ENCODE measurements at places on chromosomes 2 and 18.

DNA sequence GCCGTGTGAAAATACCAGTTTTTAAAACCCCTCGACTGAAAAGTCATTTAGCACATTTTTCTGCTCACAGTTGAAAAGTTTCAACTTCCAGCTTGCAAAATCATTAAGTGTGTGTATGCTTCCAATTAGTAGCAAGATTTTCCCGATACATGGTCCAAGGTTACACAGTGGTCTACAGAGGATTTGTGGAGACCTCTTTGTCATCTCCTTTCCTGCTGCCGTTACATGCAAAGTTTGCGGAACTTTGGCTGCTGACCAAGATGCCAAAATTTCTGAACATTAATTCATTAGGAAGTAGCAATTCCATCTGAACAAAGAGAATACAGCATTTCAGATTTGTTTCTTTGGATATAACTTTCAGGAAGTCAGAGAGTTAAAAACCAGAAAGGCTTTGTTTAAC, 474.6 kb downstream of the PLCL1 start:
- DNase-seq = no peak

DNA sequence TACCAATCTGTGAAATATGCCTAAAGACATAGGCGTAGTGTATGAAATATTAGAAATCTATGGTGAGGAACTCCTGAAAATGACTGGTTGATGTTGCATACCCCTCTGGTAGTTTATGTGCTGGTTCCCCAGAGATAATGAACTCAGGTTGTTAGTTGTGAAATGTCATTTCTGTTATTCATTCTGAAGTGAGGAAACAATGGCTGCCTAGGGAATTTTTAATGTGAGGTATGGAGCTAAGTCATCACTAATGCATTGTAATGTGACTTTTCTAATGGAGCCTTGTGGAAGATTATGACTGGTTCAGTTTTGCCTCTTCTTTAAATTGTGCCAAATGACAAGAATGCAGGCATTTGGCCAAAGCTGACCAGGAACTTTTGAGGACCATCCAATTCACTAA, 61.6 kb upstream of the RAB27B start:
- DNase-seq = no peak

- no peak for DNase-seq
These were observed 26.2 kb downstream of the NAB1 start for GRCh38 chr2:190674966-190675650.

GRCh38 chr2:182133195-182133891, 147.7 kb downstream of the PPP1R1C start:
- no peak for DNase-seq

DNA sequence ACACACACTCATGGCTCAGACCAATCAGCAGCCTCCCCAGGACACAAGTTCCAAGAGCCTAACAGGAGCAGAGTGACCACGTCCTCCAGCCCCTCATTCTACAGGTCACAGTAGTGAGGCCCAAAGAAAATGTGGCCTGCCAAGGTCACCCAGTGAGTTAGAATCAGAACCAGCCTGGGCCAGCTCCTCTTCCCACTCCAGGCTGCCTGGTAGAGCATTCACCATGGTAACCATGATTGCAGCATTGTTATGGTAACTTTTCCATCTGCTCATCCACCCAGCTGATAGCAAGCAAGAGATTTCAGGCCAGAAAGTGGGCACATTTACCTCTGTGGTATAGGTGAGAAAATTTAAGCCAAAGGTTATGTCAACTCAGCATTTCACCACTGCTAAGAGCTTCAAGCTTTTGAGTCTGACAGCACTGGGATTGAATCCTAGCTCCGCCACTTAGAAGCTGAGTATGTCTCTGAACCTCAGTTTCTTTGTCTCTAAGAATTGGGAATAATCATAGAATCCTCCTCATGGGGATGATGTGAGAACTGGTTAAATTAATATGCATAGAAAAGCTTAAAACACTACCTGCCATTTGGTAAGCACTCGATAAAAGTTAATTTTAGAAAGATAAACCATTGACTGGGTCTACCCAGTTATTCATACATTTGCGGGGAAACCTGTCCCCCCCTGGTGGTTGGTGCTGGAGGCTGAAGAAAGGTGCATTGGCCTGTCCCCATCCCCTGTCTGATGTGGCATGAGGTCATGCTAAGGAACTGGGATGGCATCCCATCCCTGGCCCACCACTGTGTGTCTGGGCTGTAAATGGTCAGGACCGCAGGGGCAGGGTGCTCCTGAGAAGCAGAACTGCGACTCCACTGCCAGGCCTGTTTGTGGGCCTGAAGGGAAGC, 181.5 kb downstream of the KLHL29 start:
- no peak for DNase-seq

- DNase-seq = no peak
These were observed 20.4 kb downstream of the IFIH1 start for GRCh38 chr2:162297925-162298552.

DNA sequence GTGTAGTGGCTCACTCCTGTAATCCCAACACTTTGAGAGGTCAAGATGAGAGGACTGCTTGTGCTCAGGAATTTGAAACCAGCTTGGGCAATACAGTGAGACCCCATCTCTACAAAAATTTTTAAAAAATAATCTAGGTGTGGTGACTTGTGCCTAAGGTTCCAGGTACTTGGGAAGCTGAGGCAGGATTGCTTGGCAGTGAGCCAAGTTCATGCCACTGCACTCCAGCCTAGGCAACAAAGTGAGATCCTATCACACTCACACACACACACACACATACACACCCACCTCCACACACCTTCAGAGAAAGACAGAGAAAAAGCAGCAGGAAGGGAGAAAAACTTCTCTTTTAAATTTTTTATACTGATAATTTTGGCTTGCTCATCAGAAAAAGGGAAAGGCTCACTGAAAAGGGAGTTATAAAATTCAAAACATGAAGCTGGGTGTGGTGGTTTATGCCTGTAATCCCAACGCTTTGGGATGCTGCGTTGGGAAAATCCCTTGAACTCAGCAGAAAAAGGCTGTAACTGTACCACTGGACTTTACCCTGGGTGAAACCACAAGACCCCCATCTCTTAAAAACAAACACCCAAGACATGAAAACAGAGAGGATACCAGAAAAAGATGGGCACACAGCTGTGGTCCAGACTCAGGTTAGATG, 25.7 kb downstream of the FAM168B start:
- no peak for DNase-seq

DNA sequence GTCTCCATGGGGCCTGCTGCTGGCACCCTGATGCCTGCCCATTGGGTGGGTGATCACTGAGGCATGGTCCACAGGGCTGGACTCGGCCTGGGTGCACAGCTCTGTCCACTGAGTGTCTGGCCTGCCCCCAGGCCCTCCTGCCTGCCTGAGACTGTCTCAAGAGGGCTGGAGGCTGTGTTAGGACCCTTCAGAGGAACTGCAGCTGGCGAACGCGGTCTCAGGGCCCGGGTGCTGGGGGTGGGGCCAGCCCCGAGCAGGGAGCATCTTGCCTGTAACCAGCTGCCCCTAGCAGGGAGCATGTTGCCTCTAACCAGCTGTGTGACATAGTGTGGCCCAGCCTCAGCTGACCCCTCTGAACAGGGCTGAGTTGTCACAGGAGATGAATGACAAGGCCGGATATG, 50.0 kb downstream of the TWIST2 start:
- no peak for DNase-seq

DNA sequence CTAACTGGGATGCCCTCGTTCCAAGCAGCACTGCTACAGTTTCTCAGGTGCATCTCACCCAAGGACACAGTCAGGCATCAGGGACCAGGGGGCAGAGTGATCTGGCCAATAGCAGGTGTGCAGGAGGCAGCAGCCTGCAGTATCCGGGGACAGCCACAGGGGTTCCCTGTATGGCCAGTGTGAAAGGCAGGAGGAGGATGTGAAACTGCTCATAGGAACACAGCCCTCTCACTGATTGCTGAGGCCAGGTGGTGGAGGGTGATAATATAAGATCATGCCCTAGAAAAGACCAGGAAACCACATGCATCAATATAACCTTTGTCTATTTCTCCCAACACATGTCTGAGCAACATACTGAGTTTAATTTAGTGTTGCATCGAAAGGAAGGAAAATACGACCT, 112.7 kb upstream of the TACR1 start:
- DNase-seq = no peak

DNA sequence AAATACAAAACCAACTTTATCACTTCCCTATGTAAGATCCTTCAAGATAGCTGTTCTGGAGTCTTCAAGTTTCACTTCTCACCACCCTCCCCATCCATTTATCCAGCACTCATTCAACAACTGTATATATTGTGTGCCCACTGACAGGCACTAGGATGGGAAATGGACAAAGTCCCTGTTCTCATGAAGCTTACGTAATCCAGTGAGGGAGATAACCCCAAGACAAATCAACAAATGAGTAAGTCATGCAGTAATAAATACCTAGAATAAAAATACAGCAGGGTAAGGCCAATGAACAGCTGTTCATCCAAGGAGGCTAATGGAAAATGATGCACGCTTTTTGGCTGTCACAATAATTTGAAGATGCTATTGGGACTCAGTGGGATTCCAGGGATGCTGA, 133.8 kb downstream of the MEMO1 start:
- no peak for DNase-seq

DNA sequence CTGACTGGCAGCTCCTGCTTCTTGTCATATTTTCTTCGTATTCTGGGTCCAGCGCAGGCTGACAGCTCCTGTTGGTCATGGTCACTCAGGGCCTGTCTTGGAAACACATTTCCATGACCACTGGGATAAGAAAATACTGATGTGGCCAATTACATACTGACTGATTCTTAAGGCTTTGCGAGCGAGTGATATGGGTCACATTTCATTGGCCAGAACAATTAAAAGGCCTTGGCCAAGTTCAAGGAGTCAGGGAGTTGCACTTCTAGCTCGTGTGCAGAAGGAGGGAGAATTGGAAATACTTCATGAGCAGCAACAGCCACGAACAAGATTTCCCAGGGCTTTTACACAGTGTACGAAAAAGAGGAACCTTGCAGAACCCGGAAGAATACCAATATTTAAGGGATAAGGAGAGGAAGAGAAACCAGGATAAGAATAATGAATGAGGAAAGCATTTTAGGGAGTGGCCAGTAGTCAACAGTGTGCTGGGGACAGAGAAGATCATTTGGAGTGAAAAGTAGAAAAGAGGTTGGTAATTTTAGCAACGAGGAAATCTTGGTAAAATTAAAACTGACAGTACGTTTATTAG, 149.5 kb downstream of the ATP9B start:
- DNase-seq = no peak

- DNase-seq = no peak
These were observed 58.8 kb downstream of the NEDD4L start for GRCh38 chr18:58102875-58103274.

GRCh38 chr2:45192481-45192880, 183.2 kb upstream of the SIX2 start:
- DNase-seq = no peak

DNA sequence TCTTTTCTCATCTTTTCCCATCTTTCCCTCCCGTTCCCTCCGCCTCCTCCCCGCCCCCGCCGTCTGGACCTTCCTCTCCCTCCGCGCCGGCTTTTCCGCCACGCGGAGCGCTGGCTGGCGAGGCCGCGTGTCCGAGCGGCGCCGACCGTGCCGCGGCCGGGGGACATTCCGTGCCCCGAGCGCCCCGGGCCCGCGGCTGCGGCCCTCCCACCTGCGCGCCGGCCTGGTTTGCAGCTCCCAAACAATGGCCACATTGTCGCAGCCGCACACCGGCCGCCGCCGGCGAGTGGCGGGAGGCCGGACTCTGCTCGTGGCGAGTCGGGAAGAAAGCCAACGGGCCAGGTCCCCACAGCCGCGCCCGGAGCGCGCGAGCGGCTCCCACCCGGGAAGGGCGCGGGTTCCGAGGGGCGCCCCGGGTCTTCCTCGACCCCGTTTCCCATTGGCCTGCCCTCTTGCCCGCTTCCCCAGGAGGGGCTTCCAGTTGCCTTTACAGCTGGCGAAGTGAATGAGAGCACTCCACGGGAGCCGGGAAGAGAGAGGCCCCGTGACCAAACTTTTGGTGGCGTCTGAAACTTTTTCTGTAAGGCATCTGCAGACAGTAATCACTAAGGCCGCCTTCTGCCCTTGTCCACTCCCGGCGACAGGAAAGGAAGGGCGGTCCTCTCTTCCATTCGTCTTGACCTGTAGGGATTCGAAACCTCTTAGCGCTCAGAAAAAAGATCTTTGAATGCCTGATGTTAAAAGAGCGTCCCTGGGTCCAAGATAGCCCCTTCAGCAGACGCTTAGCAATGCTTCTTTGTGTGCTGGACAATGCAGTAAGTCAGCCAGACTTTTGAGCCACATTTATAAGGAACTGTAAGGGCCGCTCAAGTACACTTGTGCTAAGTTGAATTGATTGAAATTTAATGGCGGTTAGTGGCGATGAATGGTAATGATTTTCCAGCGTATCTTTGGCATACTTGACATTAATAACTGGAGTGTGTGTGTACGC, 6.2 kb downstream of the GLI2 start:
- DNase-seq = no peak

- DNase-seq = no peak
These were observed 76.7 kb downstream of the LRP2 start for GRCh38 chr2:169285531-169286235.

- DNase-seq = no peak
These were observed 398.7 kb downstream of the DSEL start for GRCh38 chr18:67117804-67118203.

DNA sequence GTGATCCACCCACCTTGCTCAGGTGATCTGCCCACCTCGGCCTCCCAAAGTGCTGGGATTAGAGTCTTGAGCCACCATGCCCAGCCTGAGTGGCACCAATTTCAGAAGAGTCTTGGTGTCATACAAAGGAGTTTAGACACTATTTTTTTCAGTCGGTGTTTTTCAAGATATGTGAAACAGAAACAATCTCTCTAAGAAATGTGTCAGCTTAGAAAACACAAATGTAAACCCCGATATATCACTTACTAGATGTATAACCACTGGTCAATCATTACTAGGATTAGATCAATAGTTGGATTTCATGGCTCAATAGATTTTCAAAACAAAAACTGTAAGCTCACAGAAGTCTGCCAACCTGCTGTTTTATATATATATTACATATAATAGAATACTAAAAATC, 67.2 kb upstream of the FRZB start:
- DNase-seq = no peak

- DNase-seq = no peak
These were observed 18.2 kb downstream of the FHOD3 start for GRCh38 chr18:36315736-36316135.

DNA sequence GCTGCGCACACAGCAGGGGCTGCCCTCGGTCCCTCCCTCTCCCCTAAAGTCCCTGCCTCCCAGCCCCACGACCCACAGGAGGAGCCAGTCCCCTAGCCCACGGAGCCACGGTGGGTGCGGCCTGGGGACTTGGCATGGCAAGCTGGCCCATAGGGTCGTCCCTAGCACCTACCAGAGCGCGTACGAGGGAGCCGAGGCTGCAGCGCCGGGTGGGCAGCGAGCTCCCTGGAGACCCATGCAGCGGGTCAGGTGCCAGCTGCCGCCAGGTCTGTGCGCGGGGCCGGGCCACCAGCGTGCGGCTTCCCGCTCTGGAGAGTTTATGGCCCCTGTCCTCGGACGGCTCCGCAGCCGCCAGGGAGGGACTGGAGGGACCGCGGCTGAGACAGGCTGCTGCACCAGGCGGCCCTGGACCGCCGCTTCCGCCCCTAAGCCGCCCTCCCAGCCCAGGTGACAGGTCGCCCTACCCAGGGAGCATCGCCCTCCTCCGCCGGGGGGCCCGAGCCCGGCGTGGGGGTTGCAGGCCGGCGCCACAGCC, 273.6 kb downstream of the CCDC74A start:
- DNase-seq = no peak
